ENCODE measurements at places on chromosomes 4 and X.

DNA sequence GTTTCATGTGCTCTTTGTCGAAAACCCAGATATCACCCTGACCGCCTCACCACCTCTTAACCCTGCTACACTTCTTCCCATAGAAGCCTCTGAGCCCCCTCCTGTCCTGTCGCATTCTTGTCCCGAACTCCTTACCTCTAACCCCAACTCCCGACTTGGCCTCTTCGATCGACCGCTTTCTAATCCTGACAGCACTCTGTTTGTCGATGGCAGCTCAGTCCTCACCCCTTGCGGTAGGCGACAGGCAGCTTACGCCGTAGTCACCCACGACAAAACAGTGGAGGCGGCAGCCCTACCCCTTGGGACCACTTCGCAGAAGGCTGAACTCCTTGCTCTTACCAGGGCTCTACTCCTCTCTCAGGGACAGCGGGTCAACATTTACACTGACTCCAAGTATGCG, 961.7 kb downstream of the RPA4 start:
- no peak for DNase-seq

DNA sequence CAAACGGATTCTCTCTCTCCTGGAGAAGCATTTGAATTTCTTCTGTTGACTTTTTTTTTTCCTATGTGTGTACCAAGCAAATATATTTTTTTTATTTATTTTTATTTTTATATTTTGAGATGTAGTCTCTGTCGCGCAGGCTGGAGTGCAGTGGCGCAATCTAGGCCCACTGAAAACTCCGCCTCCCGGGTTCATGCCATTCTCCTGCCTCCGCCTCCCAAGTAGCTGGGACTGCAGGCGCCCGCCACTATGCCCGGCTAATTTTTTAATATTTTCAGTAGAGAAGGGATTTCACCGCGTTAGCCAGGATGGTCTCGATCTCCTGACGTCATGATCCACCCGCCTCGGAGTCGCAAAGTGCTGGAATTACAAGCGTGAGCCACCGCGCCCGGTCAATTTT, 549.5 kb upstream of the GNPDA2 start:
- DNase-seq = no peak

DNA sequence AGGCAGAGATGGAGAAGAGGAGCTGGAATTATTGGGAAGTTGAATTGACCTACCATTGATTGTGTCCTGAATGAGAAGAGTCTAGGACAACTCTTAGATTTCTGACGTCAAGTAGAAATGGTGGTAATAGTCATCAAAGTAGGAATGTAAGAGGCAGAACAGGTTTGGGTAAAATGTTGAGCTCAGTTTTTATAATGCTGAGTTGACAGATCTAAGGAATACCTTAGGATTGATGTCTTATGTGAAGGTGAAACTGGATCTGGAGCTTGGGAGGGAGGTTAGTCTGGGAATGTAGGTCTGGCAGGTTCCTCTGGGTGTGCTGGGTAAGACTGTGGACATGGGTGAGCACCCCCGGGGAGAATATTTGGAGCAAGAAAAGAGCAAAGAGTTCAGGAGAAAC, 31.9 kb downstream of the JADE1 start:
- no peak for DNase-seq

GRCh38 chr4:151418385-151418784, 9.4 kb downstream of the FHIP1A start:
- no peak for DNase-seq

DNA sequence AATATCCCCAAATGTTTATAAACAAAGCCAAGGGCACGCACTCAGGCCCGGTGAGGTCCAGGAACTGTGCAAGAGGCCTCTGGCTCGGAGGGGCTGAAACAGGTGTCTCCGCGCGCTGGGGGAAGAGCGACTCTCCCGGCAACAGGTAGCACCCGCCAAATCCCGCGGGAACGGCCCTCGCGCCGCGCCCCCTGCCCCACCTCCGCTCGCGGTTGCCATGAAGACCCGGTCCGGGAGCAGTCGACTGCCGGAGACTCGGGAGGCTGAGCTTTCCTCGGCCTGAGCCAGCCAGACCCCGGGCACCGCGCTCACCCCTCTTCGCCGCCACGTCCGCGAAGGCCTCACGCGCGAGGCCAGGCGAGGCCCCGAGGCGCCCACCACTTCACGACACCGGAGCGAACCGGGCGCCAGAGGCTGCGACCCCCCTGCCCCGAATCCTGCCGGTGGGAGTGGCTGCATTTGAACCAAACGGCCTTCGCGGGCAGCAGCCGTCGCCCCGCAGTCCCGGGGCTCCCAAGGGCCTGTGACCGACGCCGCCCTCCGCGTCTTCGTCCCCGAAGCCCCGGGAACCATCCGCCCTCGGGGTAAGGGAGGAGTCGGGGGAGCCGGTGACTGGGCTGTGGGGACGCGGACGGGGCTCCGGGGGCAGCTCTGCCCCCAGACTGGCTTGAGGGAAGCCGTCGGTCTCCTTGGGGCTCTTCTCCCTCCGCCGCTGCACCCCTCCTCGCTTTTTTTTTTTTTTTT, at the start of gene NSUN7:
NSUN7 (plus strand) TSS at position 239 of the 744 bp plus-strand sequence. CDS start 739 bp downstream, outside the sequence.
- DNase-seq = no peak

Data from erythroblast (primary cell).